Activated CD4-positive, CD25-positive, alpha-beta regulatory T cell treated with anti-CD3 and anti-CD28 coated beads, Interleukin-2, amount 50 U/mL, for 24 hours (primary cell): ENCODE measurements at places on chromosomes 4 and X.

GRCh38 chrX:13121020-13121555 lies 76.7 kb upstream of the FAM9C start:
- ATAC-seq: no peak

GRCh38 chr4:74624351-74625151 lies 169.8 kb downstream of the BTC start:
- ATAC-seq: no peak

DNA sequence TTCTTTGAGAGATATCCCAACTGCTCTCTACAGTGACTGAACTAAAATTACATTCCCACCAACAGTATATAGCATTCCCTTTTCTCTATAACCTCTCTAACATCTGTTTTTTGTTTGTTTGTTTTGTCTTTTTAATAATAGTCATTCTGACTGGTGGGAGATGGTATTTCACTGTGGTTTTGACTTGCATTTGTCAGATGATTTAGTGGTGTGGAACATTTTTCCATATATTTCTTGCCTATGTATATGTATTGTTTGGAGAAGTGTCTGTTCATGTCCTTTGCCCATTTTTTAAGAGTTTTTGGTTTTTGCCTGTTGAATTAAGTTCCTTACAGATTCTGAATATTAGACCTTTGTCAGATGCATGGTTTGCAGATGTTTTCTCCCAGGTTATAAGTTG lies 9.0 kb downstream of the USO1 start:
- ATAC-seq: no peak

DNA sequence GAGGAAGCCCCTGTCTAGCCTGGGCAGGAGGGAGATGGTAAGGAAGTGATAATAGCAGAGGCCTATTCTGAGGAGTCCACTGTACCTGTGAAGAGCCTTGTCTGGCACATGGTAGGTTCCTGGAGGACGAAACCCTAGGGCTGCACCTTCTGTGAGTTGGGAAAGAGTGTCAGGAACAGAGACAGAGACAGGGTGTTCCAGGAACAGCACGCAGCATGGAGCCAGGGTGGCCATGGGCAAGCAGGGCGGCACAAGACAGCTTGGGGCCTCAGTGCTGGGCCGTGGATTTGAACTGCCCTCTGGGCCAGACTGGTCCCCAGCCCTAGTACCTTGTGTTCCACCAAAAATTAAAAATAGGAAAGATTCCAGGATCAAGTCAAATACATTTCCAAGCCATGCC lies 272.5 kb downstream of the EVC2 start:
- no peak for ATAC-seq

DNA sequence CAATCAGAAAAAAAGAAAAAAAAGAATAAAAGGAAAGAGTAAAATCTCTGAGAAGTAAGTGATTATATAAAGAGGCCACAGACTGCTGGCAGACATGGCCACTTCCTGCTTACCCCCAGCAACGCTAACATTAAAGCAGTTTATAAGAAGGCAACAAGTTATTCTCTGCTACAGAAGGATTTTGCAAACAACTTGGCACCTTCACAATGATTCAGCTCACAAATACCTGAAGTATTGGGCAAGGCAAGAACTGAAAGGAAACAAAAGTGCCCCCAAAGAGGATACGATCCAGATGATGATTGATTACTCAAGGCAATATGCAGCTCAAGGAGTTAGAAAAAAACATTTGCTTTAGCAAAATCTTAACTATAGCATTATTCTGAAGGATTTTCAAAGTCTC lies 718.8 kb downstream of the KLHL13 start:
- no peak for ATAC-seq

DNA sequence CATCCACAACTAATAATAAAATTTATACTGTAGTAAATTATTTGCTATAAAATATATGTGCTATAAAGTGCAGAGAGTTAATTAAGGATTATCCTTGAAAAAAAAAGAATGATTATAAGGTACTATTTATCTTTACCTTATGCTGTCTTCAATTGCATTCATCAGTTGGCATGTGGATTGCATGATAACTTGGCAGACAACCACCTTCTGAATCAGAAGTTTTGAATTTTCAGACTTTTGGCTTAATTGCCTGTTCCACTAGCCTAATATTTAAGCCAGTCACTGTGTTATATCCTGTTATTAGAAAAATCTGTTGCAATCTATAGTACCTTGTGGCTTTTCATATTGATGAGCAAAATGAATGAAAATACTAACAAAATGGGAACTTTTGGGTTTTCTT lies 1040.3 kb upstream of the PCDH10 start:
- no peak for ATAC-seq

DNA sequence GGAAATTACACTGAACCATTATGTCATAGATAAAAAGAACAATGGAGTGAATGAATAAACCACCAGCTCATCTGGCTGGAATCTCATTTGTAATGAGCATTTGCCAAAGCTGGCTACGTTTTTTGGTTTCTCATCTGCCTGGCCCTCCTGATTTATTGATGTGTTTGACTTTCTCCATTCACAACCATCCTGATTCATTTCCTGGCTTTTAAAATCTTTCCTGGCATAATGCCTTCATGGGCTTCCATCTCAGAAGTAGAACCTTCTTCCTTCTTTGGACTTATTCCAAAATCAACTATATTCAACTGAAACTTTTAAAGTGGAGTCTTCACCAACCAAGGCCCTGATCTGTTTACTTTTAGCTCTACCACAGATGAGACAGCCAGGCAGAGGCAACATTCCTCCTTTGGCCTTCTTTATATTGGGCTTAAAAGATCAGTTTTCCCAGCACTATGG lies 36.0 kb upstream of the ARSJ start:
- no peak for ATAC-seq

DNA sequence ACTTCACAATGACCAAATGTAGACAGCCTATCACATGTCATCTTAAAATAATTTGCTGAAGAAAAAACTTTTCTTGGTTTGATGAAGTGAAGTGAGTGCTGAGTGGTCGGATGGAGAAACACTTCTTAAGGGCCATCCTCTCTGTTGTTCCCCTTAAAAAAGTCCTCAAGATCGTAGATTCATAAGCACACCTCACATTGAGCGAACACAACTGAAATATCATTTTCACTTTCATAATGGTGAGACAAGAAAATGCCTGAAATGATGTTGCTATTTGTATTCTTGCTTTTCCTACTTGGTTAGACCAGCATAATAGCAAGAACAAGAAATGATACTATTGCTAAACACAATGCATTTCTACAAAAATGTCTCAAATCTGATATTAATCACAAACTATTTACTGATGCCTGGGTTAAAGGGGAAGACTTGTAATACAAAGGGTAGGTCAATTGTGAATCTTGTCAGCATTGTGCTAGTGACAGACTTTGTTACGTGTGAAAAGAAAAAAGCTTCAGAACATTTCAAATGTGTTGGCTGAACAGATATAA lies 305.6 kb upstream of the NR3C2 start:
- ATAC-seq: no peak

- no peak for ATAC-seq
These were observed 240.9 kb upstream of the VEGFC start for GRCh38 chr4:177033632-177034031.

- no peak for ATAC-seq
These were observed 58.5 kb downstream of the ARHGAP10 start for GRCh38 chr4:147790412-147790811.

DNA sequence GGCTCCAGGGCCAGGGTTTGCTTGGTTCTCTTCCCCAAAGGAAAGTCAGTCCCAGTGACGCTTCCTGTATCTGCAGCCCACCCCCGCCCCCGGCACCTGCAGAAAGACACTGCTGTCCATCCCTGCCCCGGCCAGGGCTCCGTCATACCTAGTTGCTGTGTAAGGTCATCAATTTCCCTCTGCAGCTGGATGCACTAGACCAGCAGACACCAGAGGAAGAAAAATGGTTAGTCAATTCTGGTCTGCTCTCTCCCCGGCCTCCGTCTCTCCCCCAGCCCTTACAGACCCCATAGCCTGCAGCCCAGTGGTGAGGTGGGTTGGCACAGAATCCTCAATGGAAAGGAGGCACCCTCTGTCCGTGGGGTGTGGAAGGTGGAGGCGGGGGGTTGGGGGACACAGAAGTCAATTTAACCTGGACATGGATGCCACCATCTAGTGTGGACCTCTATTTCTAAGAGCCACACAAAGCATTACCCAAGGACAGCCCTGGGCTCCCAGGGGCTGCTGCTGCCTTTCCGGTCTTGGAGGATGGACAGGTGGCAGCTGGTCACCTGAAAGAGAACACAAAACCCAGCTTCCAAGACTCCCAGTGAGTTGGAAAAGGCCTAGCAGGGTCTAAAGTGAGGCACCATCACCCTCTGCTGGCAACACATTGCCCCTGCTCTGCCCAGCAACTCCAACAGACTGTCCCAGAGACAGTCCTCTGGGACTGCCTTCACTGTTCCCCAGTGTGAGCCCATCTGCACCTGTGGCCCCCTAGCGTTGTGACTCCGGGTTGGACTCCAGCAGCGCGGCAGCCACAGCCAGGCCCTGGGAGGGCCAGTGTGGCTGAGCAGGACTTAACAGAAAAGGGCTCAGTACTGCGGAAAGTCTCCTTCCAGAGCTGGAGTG lies 40.2 kb upstream of the NHSL2 start:
- no peak for ATAC-seq

- no peak for ATAC-seq
These were observed 1416.1 kb downstream of the RPA4 start for GRCh38 chrX:98299785-98300184.

GRCh38 chrX:154409222-154409871 lies at the start of gene DNASE1L1:
Gene DNASE1L1 (minus strand): TSS chrX:154409254. CDS start chrX:154405568, 3,686 bp downstream.
- ATAC-seq: no peak

GRCh38 chr4:15653864-15654592 lies 1.1 kb downstream of the FBXL5 start:
- no peak for ATAC-seq

DNA sequence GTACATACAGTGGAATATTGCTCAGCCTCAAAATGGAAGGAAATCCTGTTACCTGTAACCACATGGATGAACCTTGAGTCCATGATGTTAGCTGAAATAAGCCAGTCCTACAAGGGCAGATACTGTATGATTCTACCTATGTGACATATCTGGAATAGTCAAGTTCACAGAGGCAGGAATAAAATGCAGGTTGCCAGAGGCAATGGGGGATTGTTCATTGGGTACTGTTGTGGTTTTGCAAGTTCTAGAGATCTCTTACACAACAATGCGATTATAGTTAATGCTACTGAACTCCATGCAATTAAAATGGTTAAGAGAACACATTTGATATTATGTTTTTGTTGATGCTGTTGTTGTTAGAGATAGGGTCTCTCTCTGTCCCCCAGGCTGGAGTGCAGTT lies 74.6 kb downstream of the SHROOM2 start:
- no peak for ATAC-seq

DNA sequence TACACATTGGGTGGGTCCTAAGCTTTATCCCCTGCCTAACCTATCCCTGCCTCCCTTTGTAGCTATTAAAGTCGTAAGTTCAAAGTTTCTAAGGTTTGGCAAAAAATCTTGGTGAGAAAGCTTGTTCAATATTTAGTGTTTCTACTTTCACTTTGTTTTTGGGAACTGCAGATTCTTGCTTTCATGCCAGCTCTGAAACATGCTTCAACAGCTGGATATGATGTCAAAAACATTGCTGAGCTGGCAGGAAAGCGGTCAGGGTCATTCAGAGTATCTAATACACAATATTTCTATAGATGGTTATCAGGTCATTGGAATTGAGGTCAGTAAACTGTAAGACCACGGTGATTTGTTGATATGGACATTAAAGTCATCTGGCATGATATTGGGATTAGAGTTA lies 19.7 kb downstream of the CENPI start:
- no peak for ATAC-seq

DNA sequence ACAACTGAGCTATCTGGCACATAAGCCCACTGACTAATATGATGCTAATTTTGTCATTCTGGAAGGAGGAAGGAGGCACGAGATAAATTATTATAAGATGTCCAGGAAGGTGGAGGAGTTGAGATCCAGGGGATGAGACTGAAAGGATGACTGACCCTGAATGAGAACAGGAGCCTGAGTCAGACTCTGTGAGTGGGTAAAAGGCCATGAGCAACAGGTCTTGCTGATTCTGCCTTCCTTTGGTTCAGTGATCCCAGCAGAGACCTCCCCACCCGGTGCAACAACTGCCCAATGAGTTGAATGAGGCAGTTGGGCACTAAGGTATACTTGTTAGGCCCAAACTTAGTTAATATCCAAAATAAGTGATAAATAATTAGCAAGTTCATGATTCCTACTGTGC lies 238.1 kb upstream of the GPC4 start:
- no peak for ATAC-seq

DNA sequence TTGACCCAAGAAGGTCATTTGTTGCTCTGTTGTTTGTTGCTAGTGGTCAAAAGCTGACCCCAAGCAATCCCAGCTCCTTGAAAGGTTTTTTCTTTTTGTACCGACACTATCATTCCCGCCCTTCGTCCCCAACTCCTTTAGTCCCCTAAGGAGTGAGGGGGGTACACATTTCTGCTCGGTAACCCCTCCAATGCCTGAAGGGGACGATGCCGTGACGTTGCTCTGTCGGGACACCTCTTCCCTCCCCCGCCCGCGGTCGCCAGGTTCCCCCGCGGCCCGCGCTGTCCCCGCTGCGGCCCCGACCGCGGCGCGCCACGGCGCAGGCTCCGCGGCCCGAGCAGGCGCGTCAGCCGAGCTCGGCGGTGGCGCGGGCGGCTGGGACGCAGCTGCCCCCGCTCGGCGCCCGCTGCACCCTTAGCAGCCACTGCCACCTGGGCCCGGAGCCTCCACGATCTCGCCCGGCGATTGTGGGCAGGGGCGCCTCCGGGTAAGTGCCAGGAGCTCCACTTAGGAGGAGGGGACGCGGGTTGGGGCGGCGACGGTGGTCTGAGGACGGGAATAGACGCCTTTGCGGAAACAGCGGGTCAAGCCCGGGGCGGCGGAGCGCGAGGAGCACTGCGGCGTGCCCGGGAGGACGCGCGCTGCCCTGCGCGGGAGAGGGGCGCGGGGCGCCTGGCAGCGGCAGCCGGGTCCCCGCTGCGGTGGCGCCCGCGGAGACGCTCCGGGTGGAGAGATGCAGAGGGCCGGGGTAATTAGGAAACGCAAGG lies at the start of gene GLRB:
TSS of gene GLRB (plus strand) at position 340 of the 767 bp plus-strand sequence. CDS start 1,875 bp downstream, outside the sequence.
- ATAC-seq: no peak

DNA sequence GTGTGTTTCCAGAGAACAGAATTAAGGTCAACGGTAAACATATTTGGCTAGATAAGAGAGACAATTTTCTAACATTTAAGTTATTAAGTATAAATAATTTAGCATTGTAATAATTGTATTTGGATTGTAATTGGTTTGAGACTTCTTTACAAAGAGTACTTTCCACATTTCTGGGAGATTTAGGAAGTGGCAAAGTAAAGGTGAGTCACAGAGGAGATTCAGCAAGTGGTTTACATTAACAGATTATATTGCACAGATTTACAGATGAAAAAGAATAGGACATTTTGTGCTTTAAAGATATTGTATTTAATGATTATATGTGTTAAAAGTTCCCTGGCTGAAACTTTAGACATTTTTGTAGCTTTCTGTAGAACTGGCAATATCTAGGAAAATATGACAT lies 584.4 kb upstream of the AADAT start:
- ATAC-seq: no peak
